ENCODE measurements at places on chromosomes 2 and 18.

DNA sequence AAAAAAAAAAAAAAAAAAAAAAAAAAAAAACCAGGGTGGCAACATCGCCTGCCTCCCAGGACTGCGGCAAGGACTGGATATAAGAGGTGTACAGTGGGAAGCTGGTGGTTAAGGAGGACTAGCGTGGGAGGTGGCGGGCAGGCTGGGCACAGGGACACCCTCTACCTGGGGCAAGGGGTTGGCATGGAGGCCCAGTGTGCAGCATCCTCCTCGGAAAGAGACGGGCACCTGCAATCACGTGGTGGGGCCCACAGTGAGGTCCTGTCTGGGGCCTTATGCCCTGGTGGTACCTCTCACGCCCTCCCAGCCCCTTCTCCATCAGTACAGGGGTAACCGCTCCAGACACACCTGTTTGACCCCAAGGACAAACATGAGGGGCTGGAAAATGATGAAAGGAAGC lies 27.9 kb downstream of the PXDN start:
- no peak for DNase-seq

DNA sequence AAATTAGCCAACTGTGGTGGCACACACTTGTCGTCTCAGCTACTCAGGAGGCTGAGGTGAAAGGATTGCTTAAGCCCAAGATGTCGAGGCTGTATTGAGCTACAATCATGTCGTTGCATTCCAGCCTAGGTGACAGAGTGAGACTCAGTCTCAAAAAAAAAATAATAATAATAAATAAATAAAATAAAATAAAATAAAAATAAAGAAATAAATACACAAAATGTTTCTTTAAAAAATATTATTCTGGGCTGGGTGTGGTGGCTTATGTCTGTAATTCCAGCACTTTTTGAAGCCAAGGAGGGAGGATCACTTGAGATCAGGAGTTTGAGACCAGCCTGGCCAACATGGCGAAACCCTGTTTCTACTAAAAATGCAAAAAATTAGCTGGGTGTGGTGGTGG lies 272.8 kb downstream of the AGPS start:
- no peak for DNase-seq

DNA sequence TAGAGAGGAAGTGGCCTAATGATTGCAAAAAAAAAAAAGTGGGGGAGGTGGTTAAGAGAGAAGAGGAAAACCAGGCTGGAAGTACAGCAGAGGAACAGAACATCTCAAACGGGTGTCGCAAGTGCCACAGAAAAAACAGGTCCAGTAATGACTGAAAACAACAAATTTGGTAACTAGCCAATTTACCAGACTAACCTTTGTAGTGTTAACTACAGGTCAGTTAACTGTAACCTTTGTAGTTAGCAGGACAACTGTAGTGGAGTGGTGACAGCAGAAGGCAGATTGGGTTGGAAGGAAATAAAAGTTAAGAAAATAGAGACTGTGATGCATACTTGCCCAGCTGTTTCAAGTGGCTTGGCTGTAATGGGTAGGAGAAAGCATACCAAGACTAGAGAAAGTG lies 91.4 kb upstream of the CHST9 start:
- DNase-seq, result no peak

DNA sequence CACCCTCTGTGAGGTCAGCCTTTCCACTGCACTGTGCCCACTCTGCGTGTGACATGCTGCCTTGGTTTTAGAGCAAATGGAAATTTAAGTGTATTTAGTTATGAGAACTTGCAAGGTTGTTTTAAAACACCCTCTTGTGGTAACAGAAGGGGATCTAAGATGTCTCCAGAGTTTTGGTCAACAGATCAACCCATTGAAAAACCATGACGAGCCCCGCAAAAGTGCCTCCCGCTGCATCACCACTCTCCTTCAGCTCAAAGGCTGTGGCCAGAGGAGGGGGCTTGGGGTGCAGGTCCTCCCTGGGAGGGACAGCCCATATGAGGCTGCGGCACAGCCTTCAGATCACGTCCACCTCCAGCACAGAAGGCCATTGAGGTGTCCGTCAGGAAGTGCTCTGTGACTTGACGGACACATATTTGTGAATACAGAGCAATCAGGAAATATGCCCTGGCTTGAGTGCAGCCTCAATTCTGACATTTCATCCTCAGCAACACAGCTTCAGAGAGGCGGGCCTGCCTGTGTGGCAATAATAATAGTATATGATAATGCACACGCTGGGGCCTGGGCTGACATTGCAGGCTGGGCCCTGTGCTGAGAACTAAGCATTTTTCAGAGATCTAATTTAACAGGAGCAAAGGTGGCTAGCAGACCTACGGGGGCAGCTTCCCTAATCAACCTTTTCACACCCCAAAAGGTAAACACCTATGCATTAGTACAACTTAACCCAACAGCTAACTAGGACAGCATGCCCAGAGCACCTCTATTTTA lies 213.9 kb downstream of the ANAPC1 start:
- DNase-seq, result no peak

GRCh38 chr18:7950380-7951136 lies 383.4 kb downstream of the PTPRM start:
- DNase-seq, result no peak

DNA sequence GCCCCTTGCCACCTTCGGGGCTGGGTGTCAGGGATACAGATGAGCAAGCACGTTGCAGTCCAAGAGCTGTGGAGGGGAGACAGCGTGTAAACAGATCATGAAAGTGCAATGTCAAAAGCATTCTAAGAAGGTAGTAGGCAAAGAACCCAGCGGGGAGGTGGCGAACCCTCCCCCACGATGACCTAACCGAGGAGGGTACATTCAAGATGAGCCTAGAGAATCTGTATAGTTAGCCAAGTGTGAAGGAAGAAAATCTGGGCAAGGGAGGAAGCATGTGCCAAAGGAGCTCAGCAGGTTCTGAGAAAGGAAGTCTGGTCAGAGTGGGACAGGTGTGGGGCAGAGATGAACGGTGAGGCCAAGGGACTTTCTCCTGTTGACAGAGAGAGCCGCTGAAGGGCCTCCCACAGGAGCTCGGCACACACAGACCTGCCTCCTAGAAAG lies 106.9 kb downstream of the SP3 start:
- no peak for DNase-seq

GRCh38 chr2:55862673-55863390 lies 60.8 kb downstream of the EFEMP1 start:
- no peak for DNase-seq

DNA sequence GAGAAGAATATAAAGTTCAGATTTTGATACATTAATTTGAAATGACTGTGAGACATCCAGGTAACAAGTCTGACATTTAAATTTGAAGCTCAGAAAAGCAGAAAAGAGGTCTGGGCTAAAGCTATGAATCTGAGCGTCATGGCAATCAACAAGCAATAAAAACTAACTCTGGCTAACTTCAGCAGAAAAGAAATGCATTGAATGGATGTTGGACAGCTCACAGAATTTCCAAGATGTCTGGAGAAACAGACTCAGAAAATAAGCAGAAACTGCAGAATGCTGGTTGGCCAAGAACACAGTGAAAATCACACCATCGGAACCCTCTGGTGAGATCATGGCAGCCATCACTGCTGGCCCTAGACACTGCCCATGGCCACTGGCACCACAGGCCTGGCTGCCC lies 366.6 kb downstream of the METTL4 start:
- no peak for DNase-seq

DNA sequence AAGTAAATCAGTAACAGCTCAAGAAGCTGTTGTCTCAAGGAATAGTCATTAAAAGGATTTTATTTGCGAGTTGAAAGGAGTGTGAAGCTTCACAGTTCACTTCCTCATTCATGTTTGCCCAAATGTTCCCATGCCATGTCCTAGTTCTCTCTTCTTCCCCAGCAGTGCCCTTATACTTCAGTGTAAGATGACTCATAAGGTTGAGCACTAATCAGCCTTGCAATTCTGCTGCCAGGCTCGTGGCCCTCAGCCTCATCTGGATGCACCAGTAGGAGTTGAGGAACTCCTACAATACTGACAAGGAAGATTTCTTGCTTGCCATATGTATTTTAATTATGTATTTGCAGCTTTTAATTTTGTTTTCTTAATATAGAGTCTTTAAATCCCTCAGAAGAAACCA lies 1980.4 kb downstream of the SUCLG1 start:
- no peak for DNase-seq

GRCh38 chr18:3773303-3773702 lies 323.3 kb downstream of the TGIF1 start:
- no peak for DNase-seq

DNA sequence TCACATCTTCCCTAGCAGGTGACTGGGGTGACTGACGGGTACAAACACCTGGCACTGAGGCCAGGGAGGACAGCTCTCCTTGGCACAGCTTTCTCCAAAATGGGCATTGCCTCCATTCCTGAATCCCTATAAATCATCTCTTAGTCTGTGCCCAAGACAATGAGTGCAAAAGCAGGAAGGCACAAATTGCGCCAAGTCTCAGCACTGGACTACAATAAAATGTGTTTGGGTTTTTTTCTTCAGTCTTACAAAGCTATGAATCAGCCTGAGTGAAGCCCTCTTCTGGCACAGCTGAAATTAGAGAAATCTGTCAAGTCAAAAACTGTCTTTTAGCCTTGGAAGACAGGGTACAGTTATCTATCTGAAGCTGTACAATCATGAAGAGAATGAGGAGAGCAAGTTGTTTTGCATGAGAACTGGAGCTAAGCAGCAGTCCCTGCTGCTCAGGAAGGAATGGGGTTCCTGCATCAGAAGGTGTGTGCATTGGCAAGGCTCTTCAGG lies 90.8 kb downstream of the EPB41L3 start:
- no peak for DNase-seq

- DNase-seq, result no peak
Observed at GRCh38 chr2:145806546-145806945, 1286.6 kb upstream of the ZEB2 start.

- DNase-seq, result no peak
Observed at GRCh38 chr2:134391751-134392160, 137.9 kb downstream of the MGAT5 start.

- DNase-seq, result no peak
Observed at GRCh38 chr2:13009027-13009642, 292.4 kb downstream of the TRIB2 start.

DNA sequence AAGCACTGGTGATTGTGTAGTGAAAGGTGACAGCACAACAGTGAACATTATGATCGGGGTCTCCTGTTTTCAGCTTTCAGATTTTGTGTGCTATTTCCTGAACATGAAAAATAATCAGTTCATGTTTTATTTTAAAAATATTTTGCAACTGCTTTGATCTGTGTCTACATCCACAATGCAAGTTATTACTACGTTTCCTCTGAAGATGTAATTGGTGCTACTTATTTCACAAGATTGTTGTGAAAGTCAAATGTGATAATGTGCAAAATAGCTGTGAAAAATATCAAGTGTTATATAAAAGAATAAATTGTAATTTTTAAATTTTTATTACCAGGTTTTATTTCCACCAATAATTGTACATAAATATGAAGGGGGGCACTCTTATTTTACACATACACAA lies 6.1 kb upstream of the GCA start:
- DNase-seq, result no peak

- no peak for DNase-seq
Observed at GRCh38 chr2:39779341-39779851, 338 bp upstream of the THUMPD2 start.

GRCh38 chr2:96073170-96073775 lies 38.6 kb upstream of the GPAT2 start:
- DNase-seq, result no peak

DNA sequence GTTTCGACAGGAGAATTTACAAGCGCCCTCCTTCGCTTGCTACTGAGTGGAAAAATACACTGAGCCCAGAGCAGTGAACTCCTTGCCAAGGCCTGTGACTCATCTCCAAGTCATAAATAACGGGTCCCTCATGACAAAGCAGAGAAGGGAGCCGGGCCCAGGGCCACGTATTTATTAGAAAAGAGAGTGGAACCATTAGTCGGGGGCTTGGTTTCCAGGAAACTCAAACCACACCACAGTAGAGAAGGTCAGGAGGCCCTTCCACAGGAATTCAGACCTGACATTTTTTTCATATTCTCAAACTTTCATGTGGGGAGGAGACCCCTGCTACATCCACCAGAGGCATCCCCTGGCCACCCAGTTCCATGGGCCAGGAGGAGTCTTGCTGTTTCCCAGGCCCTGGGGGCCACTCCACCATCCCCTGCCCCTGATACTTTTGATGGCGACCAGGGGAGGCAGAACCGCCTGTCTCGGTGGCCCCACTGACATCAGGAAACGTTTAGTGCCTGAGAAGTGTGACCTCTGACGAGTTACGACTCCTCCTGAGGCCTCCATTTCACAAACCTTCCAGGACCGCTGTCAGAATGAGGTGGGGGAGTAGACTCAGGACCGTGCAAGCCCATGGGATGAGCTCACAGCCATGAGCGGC lies 289.7 kb downstream of the DYSF start:
- DNase-seq, result peak; percentile 38

DNA sequence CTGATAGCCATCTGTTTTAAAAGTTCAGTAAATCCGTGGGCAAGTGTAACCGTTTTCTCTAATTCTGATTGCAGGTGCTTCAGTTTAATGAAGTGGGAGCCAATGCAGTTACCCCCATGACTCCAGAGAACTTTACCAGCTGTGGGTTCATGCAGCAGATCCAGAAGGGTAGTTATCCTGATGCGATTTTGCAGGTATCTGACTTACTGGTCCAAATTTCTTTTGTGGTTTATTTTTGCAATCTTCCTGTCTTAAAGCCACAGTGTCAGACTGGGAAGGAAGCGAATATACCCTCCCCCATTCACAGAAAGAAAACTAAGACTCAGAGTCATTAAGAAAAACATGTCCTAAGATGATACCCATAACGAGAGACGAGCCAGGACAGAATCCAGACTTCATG lies 7.7 kb downstream of the SERPINB2 start:
- DNase-seq, result no peak

DNA sequence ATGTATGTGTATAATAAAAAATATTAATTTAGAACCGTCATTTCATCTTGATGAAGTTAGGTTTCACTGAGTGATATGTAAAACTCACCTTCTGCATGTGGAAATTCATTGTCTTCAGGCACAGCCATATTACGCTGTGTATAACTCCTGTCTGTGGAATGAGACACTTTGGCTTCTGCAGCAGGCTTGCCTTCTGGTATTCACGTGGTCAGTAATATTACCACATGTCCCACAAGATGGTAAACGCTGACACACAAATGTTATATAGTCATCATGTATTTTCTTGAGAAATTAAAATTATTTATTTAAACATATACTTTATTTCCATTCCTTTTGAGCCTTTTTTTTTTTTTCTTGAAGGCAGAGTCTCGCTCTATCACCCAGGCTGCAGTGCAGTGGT lies 25.1 kb upstream of the AAK1 start:
- DNase-seq, result no peak

- DNase-seq, result no peak
Observed at GRCh38 chr2:56444339-56444738, 260.5 kb downstream of the CCDC85A start.

DNA sequence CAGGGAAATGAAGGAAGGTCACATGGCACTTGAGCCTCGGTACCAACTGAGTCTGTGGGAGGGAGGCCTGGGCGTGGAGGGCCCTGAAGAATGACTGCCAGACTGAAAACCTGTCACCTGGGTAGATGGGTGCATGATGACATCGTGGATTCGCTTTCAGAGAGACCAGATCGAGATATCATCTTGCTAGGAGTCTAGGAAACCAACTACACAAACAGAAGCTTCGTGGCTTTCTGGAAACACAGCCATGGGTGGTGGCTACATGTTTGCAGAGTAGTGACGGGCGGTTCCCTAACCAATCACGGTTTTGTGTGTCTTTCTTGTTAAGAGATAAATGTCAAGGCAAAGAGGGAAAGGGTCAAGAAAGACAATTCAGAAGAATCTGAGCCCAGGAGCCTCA lies 155.0 kb downstream of the EIPR1 start:
- no peak for DNase-seq

- DNase-seq, result no peak
Observed at GRCh38 chr2:236173729-236174607, 5.8 kb upstream of the GBX2 start.

Data from nephron progenitor cell (in vitro differentiated cells).